Left ventricle myocardium inferior (tissue), 1 donor: ENCODE measurements at places on chromosomes 7 and 10. TPM values are rescaled to one million over a fixed set of nuclear protein-coding genes. Genes with fewer than 3 reads are reported as not detected.

- no peak overlapping the region for H3K4me3 ChIP-seq
- H3K27me3 ChIP-seq: no peaks in the 10 kb centered on the region
- DNase-seq: no peak
- H3K27ac ChIP-seq: peak overlapping the region; percentile 54
- H3K36me3 ChIP-seq: peaks cover 34% of the 10 kb centered on the region
Observed at GRCh38 chr10:95312257-95312656, 21.5 kb upstream of the PDLIM1 start.

DNA sequence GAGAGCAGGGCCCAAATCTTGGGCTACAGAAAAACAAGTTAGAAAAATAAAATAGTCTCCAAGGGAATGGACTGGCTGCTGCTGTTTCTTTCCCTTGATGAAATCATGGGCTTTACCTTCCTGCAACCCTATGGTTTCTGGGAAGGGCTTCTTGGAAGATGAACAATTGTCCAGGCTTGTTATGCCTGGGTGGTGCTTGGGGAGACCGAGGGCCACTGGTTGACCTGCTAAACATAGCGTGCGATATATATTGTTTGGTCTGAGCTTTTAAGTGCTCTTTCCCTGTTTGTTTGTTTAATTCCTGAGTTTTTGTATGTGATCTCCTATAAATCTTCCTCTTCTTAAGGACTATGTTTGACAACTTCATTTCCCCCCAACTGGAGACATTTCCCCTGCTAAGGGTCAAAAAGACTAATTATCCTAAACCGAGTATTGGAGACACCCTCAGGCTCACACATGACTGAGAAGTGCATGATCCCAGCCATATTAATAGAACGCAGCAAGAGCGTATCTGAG is 37.9 kb downstream of the SLC25A28 start:
- peaks cover 65% of the 10 kb centered on the region for H3K27me3 ChIP-seq
- DNase-seq: no peak
- no peaks in the 10 kb centered on the region for H3K4me1 ChIP-seq
- no peak overlapping the region for H3K4me3 ChIP-seq
- no peaks in the 10 kb centered on the region for H3K36me3 ChIP-seq

- H3K27ac ChIP-seq: no peak overlapping the region
- H3K4me1 ChIP-seq: no peaks in the 10 kb centered on the region
- DNase-seq: no peak
Observed at GRCh38 chr10:37639200-37639599, 218.2 kb downstream of the ZNF248 start.

DNA sequence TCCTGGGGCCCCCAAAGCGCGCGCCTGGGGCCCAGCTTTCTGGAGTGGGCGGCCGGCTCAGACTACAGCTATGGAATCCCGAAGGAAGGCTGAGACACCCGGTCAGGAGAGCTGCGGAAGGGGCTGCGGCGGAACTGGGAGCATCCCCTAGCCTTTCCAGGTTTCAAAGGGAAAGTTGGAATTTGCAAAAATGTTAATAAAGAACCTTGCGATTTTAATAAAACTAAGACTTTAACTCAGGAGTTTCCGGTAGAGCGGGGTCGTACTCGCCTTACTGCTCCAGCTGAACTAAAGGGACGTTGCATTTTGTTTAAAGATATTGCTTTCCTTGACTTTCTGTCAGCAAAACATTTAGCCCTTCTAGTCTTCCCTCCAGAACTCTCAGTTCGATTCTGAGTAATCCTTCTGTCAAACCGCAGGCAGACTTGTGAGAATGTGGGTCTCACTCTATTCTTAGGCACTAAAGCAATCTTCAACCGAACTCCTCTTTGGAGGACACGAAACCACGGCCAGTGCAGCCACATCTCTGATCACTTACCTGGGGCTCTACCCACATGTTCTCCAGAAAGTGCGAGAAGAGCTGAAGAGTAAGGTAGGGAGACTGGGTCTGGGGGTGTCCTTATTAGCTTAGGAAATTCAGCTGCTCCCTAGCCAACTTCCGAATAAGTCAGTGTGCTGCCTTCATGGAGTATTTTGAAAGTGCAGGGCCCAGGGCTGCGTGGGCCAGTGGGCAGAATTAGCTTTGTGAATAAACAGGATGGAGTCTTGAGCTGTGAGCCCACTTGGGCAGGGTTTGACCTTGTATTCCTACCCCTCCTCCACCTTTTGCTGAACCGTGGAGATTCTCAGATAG is 1.9 kb downstream of the CYP26A1 start:
- H3K4me1 ChIP-seq: peaks cover 40% of the 10 kb centered on the region
- no peak for DNase-seq
- peak overlapping the region; percentile 62 for H3K4me3 ChIP-seq
- peaks cover 98% of the 10 kb centered on the region for H3K27me3 ChIP-seq
- no peaks in the 10 kb centered on the region for H3K36me3 ChIP-seq

The MYOZ1 gene
- 4.8 TPM for total RNA-seq

The FOXI2 gene
- 0.08 TPM for total RNA-seq
